ENCODE measurements at places on chromosomes 5 and 9.

GRCh38 chr5:117588611-117589010 lies 1014.0 kb upstream of the SEMA6A start:
- DNase-seq = no peak

- DNase-seq = no peak
Observed at GRCh38 chr9:21972361-21972760, 21.8 kb downstream of the CDKN2A start.

DNA sequence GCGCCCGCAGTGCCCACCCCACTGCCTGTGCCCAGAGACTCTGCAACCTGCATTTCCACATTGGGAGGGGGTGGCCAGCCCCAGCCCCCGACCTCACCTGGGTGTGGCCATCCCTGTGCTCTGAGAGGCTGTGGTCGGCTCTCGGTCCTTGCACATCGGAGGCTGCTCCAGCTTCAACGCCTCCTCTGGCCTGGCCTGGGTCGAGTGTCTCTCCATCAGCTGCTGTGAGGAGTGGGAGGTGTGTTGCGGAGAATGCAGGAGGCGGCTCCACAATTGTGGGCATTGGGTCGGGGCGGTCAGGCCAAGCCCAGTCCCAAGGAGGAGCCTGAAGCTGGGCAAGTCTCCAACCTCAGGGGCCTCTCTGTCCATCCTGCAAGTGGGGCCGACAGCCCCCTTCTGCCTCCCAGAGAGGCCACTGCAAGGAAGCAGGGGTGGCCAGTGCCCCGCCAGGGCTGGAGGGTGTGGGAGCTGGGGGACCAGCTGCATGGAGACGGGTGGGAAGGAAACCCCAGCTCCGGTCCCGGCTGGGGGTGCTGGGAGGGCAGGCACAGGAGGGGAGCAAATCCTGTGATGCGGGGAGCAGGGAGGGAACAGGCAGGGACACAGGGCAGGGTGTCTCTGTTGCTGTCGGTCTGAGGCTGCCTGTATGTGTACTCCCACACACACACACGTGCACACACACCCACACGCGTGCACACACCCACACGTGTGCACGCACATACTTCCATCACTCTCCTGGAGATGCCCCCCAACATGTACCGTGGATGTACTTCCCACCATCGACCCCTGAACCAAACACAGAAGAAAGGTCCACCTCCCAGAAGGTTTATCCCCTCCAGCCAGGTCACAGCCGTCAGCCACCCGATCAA lies 28.9 kb downstream of the CCDC187 start:
- no peak for DNase-seq

DNA sequence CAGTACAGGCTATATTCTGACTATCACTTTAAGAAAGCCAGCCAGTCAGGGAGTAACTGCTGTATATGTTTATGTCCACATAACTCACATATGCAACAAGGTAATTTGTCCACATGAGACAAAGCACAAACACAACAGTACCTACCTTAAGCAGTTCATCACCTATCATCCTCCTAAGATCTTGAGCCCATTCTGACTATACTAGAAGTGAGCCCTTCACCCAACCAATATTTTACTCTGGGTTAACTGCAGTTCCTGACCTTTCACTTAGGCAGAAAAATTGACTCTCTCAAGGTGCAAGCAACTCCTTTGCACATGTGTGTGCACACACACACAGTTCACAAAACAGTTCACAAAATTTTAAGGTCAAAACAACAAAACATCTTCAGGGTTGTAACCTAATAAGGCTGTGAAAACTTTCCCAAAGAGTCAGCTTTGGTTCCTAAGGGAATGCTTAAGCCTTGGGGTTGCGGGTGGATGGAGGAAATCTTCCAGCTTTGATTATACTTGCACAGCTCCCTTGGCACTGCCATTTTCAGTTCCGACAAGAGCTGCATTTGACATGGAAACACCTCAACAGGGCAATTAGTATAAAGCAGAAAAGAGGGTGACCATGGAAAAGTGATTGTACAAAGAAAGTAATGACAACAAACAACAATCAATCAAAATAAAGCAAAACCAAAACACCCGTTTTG lies 215.3 kb downstream of the NFIB start:
- no peak for DNase-seq

DNA sequence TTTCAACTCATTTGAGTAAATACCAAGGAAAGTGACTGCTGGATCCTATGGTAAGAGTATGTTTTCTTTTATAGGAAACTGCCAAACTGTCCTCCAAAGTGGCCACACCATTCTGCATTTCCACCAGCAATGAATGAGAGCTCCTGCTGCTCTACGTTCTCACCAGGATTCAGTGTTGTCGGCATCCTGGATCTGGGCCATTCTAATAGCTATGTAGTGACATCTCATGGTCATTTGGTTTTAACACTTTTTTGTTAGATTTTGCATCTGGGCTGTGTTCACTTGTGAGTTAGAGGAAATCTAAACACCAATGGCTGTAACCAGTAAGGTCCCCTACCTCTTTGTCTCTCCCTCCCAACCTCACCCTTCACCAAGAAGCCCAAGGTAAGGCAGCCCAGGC lies 115.9 kb downstream of the ATPSCKMT start:
- no peak for DNase-seq

Data from germinal center (tissue), 1 donor.